Thoracic aorta (tissue), 2 donors: ENCODE measurements at places on chromosomes 11 and 22.

DNA sequence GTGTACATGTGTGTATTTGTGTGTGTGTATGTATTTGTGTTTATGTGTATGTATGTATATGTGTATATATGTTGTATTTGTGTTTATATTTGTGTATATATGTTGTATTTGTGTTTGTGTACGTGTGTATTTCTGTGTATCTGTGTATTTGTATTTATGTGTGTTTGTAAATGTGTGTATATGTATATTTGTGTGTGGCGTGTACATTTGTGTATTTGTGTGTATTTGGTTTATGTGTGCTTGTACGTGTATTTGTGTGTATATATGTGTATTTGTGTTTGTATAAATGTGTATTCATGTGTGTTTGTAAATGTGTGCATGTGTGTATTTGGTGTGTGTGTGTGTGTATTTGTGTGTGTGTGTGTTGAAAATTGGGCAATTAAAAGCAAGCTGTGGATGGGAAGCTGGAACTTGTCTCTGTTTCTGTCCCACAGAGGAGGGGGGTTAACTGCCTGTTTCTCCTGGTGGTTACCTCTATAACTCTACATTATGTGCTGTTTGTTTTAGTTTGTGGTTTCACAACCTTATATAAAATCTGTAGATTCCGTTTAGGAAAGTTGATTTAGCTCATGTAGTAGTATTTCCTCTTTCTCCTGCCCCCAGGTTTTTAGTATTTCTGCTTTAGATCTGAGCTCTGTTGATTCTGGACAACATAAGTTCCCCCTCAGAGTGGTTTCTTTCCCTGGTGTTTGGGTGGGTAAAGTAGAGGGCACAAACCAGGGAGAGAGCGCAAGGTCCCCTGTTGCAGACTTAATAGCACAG lies 28.9 kb downstream of the AP2A2 start:
- no peak for DNase-seq

DNA sequence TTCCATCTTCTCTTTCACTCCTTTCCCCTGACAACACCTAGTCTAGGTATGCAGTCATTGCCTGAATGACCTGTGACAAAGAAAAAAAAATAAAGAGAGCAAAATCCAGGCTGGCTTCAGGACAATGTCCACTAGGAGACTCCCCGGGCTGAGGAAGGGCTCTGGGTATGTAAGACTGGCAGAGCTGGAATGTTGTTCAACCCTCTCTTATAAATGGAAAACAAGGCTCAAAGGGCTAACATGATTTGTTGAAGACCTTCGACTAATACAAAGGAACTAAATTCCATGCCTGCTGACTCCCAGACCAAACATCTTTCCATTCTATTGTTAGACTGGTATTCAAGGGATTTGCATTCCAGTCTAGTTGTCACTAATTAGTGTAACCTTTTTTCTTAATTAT lies 122.2 kb downstream of the ARL14EP start:
- DNase-seq: no peak

DNA sequence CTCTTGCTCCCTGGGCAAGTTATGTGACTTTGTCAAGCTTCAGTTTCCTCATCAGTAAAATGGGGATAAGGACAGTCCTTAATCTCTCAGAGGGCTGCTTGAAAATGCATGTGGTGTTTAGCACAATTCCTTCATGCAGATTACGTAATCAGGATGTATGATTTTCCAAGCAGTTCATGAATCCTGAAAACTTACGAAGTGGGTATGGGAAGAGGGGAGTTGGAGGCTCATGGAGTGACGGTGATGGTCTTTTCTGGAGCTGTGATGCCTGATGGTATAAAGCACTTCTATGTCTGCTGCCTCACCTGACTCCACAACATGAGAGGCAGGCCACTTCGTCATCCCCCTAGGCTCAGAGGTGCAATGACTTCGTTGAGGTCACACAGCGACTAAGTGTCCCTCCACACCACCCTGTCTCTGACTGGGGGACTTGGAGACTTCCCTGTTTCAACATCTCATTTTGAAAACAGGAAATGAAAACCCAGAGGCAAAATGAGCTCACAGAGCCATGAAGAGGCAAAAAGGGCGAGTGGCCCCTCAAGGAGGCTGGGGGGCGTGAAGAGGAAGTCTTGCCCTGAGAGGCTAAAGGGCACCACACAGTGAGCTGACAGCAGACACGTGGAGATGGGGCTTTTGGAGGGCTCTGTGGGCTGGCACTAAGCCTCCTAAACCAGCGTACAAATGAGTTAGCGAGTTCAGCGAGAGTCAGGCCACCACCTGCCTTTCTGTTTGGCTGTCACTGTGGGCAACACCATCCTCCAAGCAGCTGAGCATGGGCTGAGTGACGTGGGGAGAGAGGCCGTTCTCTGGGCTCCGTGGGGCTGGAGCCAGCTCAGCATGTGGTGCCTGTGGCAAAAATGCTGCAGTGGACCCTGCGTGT lies 10.1 kb downstream of the MCM5 start:
- no peak for DNase-seq

- no peak for DNase-seq
Observed at GRCh38 chr11:122676638-122677037, 21.1 kb downstream of the UBASH3B start.

DNA sequence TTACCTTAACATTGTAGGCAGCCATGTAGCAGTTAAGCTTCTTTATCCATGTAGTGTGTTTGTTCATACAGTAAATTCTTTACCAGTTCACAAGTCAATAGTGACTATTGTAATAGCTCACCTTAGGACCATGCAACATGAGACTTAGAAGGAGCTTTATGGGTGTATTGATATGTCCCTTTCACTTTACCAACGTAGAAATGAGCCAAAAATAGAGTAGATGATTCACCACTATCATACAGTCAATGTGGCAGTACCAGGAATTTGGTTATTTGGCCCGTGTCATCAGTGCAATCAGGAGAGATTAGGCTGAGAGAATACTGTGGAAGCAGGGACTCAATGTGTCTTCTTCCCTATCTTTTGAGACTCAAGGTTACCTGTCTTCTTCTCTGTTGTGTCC lies 4.7 kb downstream of the ZDHHC13 start:
- DNase-seq: no peak

- DNase-seq: no peak
Observed at GRCh38 chr11:71240061-71240690, 12.2 kb downstream of the SHANK2 start.

- no peak for DNase-seq
Observed at GRCh38 chr11:112366777-112367176, 106.1 kb upstream of the PLET1 start.

- DNase-seq: no peak
Observed at GRCh38 chr11:122253589-122254231, 137.7 kb upstream of the BLID start.

- DNase-seq: no peak
Observed at GRCh38 chr22:45067731-45068130, 57.9 kb upstream of the PHF21B start.

DNA sequence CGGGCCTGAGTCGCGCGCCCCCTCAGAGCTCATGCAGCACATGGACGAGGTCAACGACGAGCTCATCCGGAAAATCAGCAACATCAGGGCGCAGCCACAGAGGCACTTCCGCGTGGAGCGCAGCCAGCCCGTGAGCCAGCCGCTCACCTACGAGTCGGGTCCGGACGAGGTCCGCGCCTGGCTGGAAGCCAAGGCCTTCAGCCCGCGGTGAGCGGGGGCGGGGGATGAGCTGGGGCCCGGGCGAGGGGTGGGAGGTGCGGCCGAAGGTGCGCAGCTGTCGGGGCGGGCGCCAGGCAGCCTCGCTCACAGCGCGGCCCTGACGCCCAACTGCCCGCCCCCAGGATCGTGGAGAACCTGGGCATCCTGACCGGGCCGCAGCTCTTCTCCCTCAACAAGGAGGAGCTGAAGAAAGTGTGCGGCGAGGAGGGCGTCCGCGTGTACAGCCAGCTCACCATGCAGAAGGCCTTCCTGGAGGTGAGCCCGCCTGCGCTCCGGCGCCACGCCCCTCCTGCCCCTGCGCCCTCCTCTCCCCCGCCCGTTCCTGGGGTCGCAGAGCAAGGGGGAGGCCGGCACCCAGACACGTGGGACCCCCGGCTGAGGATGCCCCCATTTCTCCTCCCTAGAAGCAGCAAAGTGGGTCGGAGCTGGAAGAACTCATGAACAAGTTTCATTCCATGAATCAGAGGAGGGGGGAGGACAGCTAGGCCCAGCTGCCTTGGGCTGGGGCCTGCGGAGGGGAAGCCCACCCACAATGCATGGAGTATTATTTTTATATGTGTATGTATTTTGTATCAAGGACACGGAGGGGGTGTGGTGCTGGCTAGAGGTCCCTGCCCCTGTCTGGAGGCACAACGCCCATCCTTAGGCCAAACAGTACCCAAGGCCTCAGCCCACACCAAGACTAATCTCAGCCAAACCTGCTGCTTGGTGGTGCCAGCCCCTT lies 20.5 kb downstream of the EPS8L2 start:
- DNase-seq: no peak

DNA sequence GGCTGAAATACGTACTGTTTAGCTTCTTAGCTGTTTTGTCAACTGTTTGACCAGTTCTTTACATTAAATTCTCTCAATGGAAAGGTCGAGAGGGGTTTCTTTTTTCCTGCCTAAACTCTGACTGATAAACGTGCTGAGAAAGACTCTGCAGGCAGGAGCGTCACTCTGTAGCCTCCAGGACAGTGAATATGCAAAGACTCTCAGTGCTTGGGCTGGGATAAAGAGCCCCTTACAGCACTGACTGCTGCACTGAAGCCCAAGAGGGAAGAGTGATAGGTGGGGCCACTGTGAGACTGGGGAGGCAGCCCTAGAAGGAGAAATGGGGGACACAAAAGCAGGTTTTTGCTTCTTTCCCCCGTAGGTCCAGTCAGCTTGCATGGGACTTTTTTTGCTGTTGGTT lies 213.5 kb downstream of the TENM4 start:
- DNase-seq: no peak

DNA sequence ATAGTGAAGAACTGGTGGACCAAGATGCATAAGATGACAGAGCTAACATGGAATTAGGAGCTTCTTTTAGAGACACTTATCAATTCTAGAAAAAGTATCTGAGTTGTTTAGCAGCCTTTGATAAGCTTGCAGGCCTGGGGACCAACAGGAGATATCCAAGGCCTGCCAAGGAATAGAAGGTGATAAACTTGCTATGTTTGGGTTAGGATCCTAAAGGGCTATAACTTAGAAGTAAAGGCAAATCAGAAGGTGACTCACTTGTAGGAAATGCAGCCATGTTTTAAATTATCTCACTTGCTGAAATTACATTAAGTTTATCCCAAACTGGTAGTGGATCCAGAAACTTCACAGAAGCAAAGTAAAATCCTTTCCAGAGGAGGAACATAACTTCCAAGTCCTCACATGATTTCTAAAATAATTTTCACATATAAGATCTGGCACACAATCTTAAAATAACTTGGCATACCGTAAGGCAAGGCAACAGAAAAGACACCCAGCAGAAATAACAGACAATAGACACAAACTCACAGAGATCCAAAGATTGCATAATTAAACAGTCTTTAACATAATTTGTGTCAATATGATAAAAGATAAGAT lies 69.6 kb upstream of the TEAD1 start:
- DNase-seq: no peak

DNA sequence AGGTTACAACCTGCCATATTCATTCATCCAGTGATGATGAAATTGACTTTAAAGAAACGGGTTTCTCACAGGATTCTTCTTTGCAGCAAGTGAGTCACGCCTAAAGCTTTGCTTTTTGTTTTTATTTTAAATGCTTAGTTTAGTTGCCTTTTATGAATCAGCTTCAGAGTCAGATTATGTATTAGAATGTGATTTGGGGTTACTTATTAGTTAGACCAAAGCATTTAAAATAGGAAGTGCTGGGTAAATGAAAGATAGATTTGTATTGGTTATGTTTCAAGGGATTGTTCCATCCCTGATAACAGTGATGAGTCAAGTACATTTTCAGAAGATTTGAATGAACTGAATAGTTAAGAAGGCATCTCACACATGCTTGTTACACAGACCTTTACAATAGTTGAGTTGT lies 101.3 kb upstream of the GAL start:
- DNase-seq: no peak

DNA sequence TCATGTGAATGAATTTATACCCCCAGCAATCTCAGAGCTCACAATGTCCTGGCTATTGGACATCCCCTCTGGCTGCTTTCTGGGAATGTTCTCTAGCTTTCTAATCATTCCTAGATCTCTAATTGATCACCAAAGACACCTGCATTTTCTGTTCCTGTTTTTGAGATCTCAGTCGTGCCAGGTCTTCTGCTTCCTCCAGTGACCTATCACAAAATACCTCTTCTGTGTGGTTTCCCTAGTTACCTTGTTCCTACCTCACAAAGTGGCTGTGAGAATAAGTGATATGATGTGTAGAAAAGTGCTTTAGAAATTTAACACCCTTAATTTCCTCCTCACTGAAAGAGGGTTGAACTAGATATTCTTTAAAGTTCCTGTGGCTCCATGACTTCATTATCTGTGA lies 92.2 kb downstream of the LUZP2 start:
- DNase-seq: no peak

- no peak for DNase-seq
Observed at GRCh38 chr22:49021131-49021925, 806.3 kb downstream of the BRD1 start.

- DNase-seq: no peak
Observed at GRCh38 chr11:82995235-82995634, 76.5 kb downstream of the RAB30 start.

GRCh38 chr11:72626414-72626936 lies 47.7 kb downstream of the PDE2A start:
- DNase-seq: no peak

- no peak for DNase-seq
Observed at GRCh38 chr11:116871248-116871647, 33.8 kb upstream of the APOA1 start.

- DNase-seq: no peak
Observed at GRCh38 chr11:127226949-127227348, 226.4 kb upstream of the KIRREL3 start.

DNA sequence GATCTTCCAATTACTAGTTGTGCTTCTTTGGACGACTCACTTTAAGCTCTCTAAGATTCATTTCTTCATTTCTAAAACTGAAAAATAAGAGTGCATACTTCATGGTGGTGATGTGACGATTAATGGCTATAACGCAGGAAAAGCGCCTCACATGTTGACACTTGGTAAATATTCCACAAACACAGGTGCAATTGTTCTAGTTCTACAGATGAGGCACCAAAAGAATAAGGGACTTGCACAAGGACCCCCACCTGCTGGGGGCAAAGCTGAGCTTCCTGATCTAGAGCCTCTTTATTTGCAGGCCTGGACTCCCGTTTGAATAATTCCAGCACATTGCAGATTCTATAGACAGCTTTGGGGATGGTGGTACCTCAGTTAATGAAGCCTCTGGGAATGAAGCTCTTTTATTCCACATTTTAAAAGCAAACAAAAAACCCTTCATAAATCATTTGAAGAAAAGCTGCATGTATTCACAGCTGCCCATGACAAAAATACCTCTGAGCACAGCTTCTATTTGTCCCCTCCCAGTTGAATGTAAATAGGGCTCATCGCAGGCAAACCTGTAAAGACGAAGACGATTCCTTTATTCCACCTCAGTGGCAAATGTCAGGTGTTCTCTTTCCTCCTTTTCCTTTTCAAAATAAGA lies 14.9 kb upstream of the CADM1 start:
- no peak for DNase-seq

GRCh38 chr11:134736251-134736947 lies 324.4 kb upstream of the B3GAT1 start:
- DNase-seq: no peak
